ENCODE measurements at places on chromosomes 12 and 14.

DNA sequence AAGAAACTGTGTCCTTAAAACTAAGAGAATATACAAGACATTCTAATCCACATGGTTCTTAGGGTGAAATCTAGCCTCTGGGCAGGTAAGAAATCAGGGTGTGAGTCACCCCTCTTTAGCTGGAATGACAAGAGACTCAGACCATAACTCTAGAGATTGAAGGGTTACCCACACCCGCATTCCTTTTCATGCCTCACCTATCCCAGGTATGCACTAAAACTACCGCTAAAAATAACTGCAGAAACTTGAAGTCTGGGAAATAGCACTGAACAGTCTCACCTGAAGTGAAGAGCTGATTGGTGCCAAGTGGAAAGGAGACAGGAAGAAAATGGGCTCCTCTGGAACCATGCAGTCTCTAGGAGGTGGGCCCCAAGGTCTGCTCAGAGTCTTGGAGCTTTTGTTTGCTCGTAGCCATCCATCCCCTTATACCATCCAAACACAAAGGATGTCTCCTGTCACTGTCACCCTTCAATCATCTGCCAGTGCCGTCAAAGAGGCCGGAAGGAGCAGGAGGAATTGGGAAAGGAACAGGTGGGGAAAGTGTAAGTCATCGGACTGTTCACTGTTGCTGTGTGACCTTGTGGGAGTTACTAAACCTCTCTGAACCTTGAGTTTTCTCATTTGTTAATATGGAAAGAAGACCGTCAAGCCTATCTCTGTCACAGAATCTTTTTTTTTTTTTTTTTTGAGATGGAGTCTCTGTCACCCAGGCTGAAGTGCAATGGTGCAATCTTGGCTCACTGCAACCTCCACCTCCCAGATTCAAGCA, 22.4 kb downstream of the DDX47 start:
- no peak for DNase-seq

DNA sequence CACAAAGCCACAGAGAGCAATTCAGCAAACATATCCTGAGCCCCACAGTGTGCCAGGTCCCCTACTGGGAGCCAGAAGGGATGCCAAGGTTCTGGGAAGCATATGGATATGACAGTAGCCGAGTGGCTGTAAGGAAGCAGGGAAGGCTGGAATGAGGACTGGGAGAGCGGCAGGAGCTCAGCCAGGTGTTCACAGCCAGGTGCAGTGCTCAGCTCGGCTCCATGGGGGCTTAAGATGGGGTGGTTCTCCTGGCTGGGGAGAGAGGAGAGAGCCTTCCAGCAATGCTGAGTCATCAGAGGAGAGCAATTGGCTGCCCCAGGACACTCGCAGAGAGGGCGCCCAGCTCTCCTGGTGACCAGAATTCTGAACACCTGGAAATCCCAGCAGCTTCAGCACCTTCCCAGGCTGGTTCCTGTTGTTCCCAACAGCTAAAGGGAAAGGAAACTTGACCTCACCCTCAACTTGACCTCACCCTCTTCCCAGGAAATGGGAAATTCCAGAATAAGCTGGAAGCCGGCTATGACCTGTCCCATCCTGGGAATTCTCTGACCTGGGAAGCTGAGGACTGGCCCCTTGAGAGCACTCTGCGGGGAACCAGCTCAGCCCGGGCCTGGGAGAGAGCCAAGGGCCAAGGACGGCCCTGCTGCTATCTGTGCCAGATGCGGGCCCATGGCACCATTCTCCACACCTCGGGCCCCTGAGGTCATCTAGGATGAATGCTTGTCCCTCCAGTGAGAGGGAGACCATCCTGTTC, 34.6 kb downstream of the SLC6A12 start:
- no peak for DNase-seq

DNA sequence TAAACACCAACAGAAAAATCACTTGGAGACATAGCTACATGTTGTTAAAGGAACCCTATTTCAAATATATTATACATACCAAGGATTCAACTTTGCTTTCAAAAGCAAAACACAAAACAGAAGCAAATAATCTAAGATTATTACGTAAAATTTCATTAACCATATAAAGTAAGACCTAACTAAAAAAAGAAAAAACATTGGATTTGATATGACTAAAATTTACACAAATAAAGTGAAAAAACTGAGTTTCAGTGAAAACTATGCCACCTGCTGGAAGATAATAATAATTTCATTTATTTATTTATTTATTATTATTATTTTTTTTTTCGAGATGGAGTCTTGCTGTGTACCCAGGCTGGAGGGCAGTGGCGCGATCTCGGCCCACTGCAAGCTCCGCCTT, 45.2 kb downstream of the WDHD1 start:
- DNase-seq, result no peak

DNA sequence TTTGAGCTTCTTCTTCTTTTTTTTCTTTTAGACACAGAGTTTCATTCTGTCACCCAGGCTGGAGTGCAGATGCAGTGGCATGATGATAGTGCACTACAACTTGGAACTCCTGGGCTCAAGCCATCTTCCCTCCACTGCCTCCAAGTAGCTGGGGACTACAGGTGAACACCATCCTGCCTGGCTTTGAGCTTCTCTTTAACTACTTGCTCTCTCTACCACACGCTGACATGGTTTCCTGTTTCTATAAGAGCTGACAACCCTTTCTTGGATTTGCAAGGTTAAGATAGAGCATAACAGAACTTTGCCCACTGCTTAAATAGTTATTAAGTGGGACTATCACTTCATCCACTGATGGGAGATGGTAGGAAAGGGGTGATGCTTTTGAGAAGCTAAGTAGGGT, 82.4 kb upstream of the SLC38A2 start:
- DNase-seq, result no peak

DNA sequence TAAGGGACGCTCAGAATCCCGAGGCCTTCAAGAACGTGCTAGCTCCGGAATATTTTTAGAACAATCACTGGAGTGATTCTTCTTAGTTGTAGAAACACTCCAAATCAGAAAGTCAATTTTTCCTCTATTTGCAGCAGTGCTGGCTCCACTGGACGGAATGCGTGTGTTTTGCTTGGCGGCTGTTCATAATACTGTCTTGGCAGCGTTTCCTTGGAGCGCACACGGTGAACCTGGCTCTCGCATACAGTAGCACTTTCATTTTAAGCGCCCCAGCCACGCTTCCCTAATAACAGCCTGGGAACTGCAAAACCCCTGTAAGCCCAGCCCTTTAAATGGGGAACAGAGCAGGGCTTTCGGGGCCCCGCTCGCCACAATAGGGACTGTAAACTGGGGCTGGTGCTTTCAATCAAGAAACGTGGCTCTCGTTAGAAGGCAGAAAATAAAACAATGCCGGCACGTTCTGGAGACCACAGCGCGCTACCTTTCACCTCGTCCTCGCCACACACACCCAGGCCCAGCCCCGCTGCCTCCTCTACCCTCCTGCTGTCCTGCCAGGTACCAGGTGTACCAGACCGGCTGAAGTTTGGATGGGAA, 79.9 kb downstream of the BCL11B start:
- DNase-seq, result no peak

- DNase-seq, result no peak
Measured at GRCh38 chr14:66842911-66843512, 335.1 kb downstream of the GPHN start.

DNA sequence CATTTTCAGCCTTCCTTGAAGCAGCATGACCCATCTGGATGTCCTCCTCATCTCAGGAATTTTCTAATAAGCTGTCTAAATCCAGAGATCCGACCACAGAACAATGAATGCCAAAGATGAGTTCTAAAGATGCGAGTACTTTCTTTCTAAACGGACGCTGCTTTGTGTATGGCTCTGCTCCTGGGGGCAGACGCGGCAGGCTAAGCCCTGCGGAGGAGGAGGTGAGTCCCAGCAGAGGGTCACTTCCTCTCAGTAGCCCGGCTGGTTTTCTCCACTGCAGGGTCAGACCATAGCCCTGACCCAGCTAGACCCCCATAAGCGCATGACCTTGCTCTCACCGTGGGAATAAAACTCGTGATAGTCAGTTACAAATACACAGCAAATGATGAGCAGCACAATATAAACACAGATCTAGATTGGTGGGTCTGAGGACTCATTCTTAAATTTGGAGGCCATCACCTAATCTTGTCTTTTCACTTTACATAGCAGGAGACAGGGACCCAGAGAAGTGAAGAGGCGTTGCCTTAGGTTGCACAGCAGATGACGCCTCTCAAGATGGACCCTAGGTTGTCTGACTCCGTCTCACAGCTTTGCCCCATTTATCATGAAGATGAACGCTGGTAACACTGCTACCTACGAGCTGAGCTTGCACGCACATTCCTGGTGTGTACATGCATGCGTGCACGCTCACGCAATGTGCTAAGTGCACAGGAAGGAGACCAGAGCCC, 16.6 kb downstream of the SSH1 start:
- DNase-seq, result no peak

DNA sequence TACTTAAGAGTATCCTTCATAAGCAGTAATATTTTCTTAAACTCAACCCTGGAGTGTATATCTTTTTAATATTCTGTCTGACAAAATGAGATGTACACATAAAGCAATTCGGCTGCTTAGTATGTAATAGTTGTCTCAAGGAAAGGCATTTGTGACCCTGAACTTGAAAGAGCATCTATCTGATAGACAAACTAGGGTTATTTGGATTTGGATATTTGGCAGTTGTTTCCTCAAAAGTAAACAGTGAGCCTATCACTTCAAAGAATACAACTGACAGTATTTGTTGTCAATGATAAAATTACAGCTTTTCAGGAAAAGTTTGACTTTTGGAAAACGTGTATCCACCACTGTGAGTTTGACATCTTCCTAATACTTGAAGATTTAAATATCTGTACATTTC, 123.4 kb downstream of the TGFB3 start:
- DNase-seq, result no peak

- no peak for DNase-seq
Measured at GRCh38 chr12:26287671-26288381, 92.5 kb downstream of the SSPN start.

- DNase-seq, result no peak
Measured at GRCh38 chr12:100576331-100577036, 3.0 kb downstream of the GAS2L3 start.

Measured in nucleus accumbens (tissue), 56 donors.